Fibroblast of mammary gland (primary cell): ENCODE measurements at places on chromosomes 13 and 19.

DNA sequence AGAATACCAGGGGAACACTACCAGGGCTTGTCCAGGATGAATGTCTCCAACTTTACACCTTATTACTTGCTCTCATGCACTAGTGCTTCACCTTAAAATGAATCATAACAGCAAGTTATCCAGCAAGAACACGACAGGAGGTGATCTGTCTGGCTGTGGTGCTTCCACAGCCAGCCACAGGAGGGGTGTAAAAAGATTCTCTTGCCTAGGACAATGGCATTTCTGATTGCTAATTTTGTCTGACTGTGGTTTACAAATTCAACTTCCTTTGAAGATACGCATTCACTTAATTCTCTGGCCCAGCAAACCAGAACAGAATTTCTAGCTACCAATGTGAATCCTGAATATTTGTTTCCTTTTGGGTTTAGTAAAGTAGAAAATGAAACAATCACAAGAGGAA is 23.1 kb upstream of the COG3 start:
- peak; percentile 21 for DNase-seq

- peak; percentile 90 for DNase-seq
Observed at GRCh38 chr19:2578901-2579677, 103.2 kb downstream of the GADD45B start.

- DNase-seq = peak; percentile 90
Observed at GRCh38 chr13:98978280-98978679, 416 bp upstream of the DOCK9 start.

GRCh38 chr13:41813426-41813825 is 147.5 kb downstream of the VWA8 start:
- DNase-seq = peak; percentile 30

DNA sequence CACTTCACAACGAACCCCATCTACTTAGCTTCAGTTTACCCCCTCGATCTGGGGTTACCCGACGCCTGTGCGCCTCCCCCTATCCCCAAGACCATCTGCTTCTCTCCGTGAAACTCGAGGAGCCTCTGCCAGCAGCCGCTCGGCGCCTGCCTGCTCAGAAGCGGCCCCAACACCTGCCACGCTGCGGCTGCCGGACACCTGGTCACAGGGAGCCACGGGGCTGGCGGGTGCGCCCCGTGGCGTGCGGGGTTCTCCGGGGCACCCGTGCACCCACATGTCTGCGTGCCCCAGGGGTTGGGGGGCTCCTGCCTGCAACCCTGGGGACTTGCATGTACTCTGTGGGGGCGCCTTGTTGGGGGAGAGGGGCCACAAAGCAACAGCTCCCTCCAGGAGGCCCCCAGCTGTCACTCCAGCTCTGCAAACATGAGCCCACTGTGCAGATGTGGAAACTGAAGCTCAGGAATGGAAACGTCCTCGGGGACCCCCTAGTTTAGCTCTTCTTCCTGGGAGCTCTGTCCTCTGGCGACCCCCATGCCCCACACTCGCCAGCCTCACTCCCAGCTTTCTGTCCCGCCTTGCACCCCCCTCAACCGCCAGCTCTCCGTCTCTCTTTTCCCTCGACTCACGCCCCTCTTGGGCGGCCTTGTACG is 7.0 kb upstream of the SEMA6B start:
- DNase-seq = no peak

GRCh38 chr19:50909240-50910070 is 1.7 kb downstream of the KLK4 start:
- peak; percentile 44 for DNase-seq

- DNase-seq = no peak
Observed at GRCh38 chr19:403221-404027, 5.5 kb downstream of the C2CD4C start.

DNA sequence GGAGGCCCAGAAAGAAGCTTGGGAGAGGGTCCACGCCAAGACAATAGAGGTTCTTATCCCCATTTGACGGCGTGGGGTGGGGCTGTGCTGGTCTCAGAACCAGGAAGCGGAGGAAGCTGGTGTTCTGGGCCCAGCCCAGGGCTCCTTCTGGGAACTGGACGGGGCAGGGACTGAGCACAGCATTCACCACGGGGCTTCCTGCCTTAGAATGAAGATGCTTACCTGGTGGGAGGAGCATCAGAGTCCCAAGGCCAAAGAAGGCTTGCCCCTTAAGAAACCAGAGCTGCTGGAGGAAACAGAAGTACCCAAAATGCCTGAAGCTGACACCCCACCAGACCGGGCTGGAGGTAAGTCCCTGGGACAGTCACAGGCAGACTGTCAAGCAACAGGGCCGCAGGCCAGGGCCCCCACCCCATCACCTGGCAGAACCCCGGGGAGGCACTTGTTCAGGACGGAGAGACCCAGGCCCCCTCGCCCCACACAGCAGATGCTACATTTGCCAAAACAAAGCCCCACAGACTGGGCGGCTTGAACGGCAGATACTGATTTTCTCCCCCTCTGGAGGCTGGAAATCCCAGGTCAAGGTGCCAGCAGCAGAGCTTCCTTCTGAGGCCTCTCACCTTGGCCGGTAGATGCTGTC is 17.8 kb upstream of the IGLON5 start:
- no peak for DNase-seq

GRCh38 chr13:105513448-105513847 is 1022.0 kb downstream of the EFNB2 start:
- DNase-seq = no peak

DNA sequence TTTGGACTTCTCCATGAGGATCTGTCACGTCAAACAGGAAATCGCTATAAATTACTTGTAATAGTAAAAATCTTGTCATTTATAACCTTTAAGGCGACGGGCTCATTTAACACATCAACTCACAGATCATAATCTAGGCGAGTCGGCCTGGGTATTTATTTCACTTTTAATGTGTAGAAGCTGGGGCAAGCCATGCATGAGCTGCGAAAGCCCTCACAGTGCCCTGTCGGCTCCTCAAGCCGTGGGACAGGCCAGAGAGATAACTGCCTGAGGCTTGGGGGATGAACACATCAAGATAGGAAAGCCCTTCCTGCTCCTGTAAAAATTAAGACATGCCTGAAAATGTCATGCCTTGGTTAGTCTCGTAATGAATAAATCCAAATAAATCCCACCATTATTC is 30.8 kb downstream of the SOX1 start:
- DNase-seq = no peak

DNA sequence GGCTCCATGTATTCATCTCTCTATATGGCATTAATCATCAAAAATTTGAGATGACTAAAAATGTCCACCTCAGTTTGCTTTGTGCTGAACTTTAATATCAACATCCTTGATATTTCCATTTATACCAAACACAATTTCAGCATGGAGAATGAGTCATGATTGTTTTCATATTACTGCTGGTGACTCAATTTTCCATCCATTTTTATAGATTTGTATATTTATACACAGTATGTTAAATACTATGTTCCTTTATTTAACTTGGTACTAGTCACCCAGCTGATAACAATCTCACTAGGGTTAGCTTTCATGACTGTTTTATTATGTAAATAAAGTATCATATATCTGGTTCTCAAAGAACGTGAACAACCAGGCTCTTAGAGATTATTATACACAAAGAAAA is 1255.1 kb downstream of the SLITRK1 start:
- peak; percentile 39 for DNase-seq

DNA sequence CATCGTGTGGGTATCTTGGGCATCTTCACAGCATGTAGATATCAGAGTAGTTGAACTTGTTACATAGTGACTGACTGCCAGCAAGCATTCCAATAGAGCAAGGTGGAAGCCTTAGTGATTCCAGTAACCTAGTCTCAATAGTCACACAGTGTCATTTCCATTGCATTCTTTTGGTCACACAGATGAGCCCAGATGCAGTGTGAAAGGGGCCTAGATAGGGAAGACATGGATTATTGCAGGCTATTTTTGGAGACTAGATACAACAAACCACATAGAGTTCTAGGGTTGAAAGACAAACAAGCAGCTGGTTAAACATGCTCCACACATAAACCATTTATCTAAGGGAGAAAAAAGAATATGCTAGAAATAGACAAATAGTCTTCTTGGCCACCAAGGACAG is 553.5 kb downstream of the DCT start:
- DNase-seq = no peak

- DNase-seq = no peak
Observed at GRCh38 chr13:30735025-30735871, at the start of gene ALOX5AP. Gene ALOX5AP, plus strand, starts transcription at chr13:30735543. Its CDS starts 63 bp downstream, at chr13:30735606.

DNA sequence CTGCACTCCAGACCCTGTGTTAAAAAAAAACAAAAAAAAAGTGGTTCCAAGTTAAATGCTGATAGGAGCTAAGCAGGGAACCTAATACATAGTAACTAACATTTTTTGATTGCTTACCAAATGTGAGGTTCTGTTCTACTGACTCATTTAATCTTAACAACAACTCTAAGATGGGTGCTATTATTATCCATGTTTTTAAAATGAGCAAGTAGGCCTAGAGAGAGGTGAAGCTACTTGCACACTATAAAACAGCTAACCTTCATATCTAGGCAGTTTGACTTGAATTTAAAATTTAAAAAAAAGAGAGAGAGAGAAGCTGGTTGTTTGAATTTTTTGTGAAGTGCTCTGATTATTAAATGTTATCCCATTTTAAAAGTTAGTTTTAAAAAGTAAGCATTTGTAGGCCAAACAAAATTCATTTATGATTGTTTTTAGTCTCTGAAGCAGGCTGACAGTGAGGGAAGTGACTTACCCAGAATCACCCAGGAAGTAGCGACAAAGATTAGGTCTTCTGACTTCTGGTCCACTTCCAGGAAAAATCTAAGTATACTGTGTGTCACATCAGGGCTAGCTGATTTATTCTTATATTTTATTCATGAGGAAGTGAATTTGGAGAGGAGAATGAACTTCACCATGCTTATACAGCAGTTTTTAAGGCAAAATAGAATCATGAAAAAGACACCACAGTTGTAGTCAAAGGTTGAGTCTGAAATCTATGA is 2.4 kb downstream of the SIGLECL1 start:
- no peak for DNase-seq

- no peak for DNase-seq
Observed at GRCh38 chr13:93539914-93540313, 313.3 kb downstream of the GPC6 start.

DNA sequence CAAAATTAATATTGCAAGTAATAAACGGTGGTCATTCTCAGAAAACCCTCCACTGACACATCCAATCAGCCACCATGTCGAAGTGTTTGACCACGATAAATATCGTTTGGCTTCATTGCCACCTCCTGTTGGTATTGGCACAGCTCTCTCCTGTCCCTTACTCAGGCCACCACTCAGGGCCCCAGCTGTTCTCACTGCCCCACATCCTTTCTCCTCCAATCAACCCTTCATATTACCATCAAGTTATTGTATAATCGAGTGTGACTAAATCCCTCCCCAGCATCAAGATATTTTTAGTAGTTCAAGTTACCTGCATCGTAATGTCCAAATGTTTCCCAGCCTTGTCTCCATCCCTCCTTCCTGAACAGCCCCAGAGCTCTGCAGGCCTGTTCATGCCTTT is 50.4 kb downstream of the SACS start:
- no peak for DNase-seq

DNA sequence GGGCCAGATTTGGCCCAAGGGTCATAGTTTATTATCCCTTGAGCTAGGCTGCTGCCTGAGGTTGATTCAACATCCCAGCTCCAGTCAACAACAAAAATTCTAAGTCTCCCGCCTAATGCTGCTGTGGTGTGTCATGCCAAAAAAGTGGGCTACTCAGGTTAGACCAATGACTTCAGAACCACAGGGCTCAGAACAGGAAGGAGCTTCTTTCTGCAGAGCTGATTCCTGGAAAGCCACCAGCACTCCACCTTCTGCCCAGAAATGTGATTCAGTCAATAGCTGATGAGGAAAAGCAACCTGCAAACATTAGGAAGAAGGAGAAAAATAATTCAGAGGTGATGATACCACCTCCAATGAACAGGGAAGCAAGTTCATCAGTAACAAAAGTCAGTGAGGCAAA is 56.1 kb upstream of the SERPINE3 start:
- no peak for DNase-seq

GRCh38 chr13:106373304-106373988 is 162.0 kb downstream of the EFNB2 start:
- DNase-seq = no peak

GRCh38 chr19:51771376-51772130 is 10.6 kb downstream of the FPR2 start:
- no peak for DNase-seq
